PC-9 (cell line): ENCODE measurements at places on chromosomes 11 and 22. TPM values are rescaled to one million over a fixed set of nuclear protein-coding genes. Genes with fewer than 3 reads are reported as not detected.

The BARX2 gene
- total RNA-seq, result 13.4 and 16.5 TPM in 2 replicates

The CYP2D6 gene
- 6.7 TPM in 2 replicates for total RNA-seq

The KCNJ1 gene
- not detected in 2 replicates for total RNA-seq

The TYR gene
- not detected in 2 replicates for total RNA-seq

The MRGPRX4 gene
- total RNA-seq, result not detected in 2 replicates

The APOBEC3C gene
- 64.6 and 66.5 TPM in 2 replicates for total RNA-seq

The SVIP gene
- 21.8 and 34.2 TPM in 2 replicates for total RNA-seq

The OR52N4 gene
- total RNA-seq, result not detected in 2 replicates

The MOV10L1 gene
- not detected in 2 replicates for total RNA-seq

The CLCF1 gene
- 15.9 and 17.0 TPM in 2 replicates for total RNA-seq

The OR52E6 gene
- total RNA-seq, result not detected in 2 replicates

The RTCB gene
- total RNA-seq, result 75.9 and 76.5 TPM in 2 replicates

The OR8G5 gene
- total RNA-seq, result not detected in 2 replicates

The P2RX3 gene
- not detected in 2 replicates for total RNA-seq
